Frontal cortex (tissue), 4 donors: ENCODE measurements at places on chromosomes 12 and 14. TPM values are rescaled to one million over a fixed set of nuclear protein-coding genes. Genes with fewer than 3 reads are reported as not detected.

- no peak for DNase-seq
Measured at GRCh38 chr14:28656704-28657255, 109.8 kb upstream of the FOXG1 start.

DNA sequence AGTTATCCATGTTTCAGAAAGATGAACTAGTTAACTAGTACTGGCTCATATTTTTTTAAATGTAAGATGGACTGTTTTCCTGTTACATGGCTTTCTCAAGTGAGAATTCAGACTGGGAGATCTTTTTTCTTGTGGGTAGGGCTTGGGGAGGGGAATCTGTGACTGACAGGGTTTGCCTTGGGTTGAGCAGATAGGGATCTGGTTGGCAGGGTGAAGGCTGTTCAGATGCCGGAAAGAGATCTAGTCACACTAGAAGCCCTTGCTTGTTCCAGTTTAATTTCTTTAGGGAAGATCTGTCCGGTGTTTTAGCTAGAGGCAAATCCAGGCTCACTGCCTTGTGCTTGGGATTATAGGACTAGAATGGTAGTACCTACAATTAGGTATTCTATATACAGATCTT lies 63.2 kb downstream of the FBXO33 start:
- DNase-seq = no peak

- no peak for DNase-seq
Measured at GRCh38 chr12:107207931-107208525, 114.7 kb upstream of the CRY1 start.

DNA sequence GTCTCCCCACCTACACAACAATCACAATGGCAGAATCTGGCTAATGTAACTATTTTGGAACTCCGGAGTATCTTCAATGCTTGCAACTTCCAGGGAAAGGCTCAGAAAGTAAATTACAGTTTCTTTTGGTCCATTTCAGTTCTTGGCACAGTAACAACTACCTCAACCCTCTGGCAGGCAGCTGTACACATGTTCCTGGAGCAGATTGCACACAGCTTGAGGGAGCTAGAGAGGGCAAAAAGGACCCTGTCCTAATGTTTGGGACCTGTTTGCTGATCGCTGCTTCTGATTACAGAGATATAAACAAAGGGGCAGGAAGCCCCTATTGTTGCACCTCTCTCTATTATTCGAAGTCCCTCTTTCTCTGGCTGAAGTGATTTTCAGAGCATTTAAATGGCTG lies 35.2 kb upstream of the SLC38A1 start:
- no peak for DNase-seq

SOS2 gene
- 81.9 TPM for total RNA-seq

DNA sequence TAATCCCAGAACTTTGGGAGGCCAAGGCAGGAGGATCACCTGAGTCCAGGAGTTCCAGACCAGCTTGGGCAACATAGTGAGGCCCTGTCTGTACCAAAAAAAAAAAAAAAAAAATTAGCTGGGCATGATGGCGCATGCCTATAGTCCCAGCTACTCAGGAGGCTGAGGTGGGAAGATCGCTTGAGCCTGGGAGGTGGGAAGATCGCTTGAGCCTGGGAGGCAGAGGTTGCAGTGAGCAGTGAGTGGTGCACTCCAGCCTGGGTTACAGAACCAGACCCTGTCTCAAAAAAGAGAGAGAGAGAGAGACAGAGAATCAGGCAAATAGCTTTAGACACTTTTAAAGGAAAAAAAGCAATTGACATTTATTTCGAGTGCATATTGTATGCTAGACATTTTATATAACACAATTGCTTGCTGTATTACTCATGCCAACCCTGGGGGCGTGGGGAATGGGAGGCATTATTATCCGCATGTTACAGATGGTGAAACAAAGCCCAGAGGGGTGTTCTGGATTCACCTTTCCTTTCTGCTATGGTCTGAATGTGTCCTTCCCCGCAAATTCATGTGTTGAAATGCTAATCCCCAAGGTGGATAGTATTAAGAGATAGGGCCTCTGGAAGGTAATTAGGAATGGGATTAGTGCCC lies 9.7 kb downstream of the POU6F1 start:
- no peak for DNase-seq

- DNase-seq = peak; percentile 20
Measured at GRCh38 chr12:81644503-81644902, 114.6 kb downstream of the PPFIA2 start.

GRCh38 chr14:78519863-78520262 lies 349.7 kb downstream of the NRXN3 start:
- no peak for DNase-seq

- no peak for DNase-seq
Measured at GRCh38 chr12:84763107-84763506, 149.5 kb downstream of the SLC6A15 start.

KRT85 gene
- not detected for total RNA-seq

GPX2 gene
- not detected for total RNA-seq

DNA sequence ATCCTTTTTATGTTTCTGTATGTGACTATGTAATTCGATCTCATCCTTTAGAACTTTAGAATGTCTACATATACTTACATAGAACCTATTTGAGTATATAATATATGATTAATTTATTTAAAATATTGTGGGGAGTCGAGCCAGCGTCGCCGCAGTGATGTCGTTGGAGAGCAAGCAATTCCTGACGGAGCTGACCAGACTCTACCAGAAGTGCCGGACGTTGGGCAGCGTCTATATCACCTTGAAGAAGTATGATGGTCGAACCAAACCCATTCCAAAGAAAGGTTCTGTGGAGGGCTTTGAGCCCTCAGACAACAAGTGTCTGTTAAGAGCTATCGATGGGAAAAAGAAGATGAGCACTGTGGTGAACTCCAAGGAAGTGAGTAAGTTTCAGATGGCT lies 6.4 kb upstream of the CD27 start:
- no peak for DNase-seq

DNA sequence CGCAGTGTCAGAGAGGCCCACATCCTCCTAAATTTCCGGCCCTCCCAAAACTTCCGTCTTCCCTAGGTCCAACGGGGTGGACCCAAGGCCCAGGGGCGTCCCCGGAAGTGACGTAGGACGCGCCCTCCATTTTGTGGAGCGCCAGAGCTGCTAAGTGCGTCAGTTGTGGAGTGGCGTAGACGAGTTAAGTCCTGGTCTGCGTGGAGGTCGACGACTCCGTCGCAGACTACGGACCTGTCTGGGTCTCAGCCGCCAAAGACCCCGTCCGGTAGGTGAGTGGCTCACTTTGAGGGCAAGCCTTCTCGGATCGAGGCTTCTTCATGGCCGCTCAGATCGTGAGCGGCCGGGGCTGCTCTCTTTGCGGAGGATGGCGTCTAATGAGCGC lies at the start of gene SRSF5:
TSS of gene SRSF5 (plus strand) at position 159 of the 385 bp plus-strand sequence. CDS start 1,015 bp downstream, outside the sequence.
- DNase-seq = peak; percentile 88

- no peak for DNase-seq
Measured at GRCh38 chr14:27427796-27428195, 830.0 kb upstream of the NOVA1 start.

DNA sequence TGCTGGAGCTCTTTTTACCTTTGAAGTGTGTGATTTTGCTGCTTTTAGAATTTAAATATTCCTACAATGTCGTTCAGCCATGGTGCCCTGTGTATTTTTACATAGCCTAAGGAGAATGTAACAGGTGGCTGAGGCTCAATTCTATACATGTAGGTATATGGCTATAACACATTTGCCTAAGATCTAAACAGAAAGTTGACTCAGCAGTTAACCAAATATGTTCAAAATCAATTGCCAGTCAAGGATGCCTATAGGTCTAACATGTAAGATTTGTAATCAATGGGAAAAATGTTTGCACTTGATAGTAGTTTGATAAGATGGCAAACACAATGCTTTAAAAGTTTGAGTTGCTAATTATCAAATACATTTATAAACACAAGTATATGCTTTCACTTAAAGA lies 8.2 kb downstream of the PAWR start:
- DNase-seq = no peak

DNA sequence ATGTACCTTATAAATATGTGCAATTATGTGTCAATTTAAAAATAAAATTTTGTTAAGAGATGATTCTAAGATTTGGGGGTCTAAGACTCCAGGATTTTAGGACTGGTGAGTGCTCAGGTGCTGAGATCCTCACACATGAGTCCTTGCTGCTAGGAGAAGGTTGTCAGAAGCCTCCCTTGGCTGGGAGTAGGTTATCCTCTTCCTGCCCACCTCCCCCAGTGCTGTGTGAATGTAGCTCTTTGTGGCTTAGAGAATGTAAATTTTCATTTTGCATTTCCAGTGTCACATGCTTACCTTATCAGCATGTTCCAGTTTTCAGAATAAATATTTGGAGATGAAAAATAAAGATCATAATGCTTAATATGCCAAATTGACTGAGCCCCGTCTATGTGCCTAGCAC lies 114.2 kb upstream of the MDM1 start:
- DNase-seq = no peak

DNA sequence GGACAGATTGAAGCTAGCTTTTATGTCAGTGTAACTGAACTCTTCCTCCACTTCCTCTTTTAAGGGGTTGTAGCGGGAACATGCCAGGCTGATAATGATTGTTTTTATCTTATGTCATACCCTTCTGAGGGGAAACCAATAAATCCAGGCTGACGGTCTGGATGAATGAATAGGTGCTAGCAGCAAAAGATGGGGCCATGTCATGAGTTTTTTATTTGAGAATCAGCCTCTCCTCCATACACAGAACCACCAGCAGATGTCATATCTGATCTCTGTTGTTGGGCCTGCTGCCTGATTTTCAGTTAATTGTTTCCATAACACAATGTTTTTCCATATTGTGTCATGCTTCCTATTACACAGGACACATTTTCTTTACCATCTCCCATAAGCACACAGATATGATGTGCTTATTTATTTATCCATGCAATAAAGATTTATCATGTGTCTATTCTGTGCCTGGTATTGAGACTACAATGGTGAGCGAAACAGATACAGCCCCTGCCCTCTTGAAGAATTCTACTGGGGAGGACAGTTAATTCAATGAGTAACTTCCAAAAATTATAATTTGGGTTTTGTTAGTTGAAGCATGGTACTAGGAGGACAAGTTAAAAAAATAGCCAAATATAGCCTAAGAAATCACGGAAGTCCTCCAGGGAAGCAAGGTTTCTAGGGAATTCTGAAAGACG lies 33.6 kb upstream of the CRY1 start:
- no peak for DNase-seq

TMEM229B gene
- 22.4 TPM for total RNA-seq

DNA sequence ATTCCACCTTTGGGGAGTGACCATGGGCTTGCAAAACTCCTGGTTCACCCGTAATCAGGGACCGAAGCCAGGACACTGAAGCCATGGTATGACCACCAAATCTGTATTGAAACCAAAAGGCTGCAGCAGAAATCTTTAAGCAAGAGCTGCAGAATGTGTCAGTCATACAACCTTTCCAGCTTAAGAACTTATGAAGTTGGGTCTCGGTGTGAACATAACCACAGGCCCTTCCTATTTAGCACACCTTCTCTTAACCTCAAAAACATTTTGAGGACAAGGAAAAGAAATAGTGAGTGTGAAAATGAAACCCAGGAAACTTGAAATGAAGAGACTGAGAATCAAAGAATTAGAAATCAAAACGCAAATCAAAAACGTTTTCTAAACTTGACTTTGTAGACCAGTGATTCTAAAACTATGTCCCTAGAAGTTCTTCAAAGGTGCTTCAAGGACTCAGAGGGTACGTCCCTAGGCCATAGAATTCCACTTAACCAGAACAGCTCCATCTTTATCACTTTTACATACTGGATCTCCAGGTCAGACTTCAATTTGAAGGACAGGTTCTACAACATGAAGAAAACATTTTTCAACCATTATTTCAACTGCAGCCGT lies 231.6 kb upstream of the GRIP1 start:
- DNase-seq = no peak

DNA sequence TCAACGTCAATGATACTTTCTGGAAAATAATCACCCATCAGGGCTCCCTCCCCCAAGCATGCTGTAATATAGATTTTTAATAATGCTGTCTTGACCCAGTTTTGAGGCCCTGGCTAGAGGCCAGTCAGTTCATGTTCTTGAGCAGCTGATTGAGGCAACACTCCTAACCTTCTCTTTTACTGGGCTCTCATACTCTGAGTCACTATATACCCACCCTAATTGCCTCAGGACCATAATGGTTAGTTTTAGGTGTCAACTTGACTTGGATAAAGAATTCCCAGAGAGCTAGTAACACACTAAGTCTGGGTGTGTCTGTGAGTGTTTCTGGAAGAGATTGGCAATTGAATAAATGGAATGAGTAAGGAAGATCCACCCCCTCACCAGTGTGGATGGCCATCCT lies 527.0 kb upstream of the ATP2B1 start:
- DNase-seq = no peak

GRCh38 chr12:68377881-68378280 lies 45.7 kb upstream of the MDM1 start:
- no peak for DNase-seq

LRRIQ1 gene
- total RNA-seq = 6.5 TPM

DNA sequence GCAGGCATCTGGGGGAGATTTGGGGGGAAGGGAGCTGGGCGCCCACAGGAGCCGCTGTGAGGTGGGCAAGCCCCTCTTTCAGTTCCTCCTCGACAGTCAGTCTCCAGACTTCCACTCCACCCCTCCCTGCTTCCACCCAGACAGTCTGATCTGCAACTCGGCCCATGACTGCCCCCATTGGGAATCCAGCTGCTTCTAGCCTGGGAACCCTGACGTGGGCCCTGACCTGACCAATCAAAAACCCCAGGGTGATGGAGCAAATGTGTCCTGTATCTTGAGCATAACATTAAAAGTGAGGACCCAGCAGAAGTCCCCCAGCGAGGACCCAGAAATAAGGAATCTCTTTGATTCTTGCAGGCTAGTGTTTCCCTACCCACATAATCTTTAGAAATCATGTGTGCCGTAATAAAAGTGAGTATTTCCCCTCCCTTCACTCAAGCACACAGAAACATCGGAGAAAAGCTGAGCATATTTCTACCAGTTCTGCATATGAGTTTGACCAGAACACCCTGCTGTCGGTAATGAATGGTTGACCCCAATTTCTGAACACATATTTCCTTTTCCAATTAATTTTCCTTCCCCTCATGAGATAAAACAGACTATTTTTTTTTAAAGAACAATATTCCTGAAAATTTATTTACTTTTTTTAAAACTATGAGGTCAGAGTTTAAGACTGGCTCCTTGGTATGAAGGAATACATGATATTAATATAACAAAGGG lies 6.4 kb downstream of the SSH1 start:
- DNase-seq = no peak

TC2N gene
- 5.7 TPM for total RNA-seq

DNA sequence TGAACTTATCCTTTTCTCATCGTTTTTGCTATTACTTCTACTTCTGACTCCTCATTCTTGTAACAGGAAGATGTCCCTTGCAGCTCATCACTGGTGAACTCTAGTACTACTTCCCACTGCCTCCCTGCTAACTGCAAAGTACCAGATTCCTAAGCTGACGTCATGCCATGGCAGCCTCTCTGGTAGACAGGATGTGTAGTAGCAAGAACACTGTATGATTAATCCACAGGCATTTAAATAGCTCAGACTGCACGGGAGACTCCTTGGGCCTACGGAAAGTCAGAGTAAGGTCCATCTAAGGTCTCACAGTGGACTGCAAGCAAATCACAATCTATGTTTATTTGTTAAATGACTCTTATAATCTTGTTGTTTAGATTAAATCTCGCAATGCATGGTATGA lies 43.5 kb downstream of the DNAI7 start:
- DNase-seq = peak; percentile 31

TRHDE gene
- total RNA-seq = 40.4 TPM

GRCh38 chr14:99067141-99067920 lies 204.7 kb downstream of the BCL11B start:
- DNase-seq = no peak

ANKS1B gene
- total RNA-seq = 329 TPM

GRCh38 chr12:127767656-127768055 lies 499.3 kb upstream of the TMEM132C start:
- DNase-seq = no peak
